Retinal pigment epithelial cell (primary cell): ENCODE measurements at places on chromosomes 6 and 20.

DNA sequence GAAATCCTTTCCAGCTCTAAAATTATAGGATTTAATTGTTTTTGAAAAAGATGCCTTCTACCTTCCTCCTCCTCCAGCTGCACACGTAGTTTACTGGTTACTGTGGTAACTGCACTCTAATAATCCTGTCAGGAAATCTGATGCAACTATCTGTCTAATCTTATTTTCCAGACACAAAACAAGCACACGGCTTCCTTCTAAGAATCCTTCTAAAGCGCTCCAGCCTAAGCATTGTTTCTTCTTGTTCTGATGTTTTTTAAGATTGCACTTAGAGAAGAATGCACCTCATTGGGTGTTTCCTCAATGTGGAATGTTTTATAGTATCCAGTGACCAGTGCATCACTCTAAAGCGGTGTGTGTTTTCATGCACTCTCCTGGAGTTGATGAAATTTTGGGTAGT, 63.6 kb downstream of the CARMIL1 start:
- peak; percentile 38 for DNase-seq

DNA sequence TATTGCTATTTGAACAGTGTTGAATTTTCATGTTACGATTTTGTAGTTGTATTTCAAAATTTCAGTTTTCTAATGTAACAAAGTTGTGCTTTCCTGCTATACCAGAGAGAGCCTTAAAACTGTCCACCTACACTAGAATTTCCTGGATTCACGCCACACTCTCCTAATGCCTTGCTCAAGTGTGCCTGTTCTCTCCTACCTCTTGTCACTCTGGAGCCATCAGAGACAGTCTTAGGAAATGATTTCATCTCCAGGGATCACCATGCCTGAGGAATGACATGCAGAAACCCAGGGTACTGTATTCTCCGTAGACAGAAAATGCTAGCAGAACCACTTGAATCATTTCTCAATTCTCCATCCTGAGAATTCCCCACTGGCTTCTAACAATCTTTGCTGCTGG, 667.6 kb downstream of the KIF16B start:
- no peak for DNase-seq

DNA sequence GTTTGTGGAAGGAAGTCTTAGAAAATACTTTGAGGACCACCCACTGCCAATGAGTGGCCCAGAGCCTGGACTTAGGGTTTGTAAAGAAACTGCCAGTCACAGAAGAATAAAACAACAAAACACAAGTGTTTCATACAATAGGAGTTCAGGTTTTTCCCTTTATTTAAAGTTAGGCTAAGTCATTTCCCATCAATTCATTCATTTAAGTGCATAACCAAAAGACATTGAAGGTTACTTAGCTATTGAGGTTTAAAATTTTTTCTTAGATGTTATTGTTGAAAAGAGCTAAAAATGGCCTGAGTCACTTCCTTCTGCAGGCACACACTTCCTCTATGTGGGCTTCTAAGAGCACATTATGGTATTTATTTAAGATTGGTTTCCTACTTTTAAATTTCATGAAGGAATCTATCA, 54.2 kb downstream of the ARMC2 start:
- DNase-seq, result no peak

- DNase-seq, result no peak
These were observed 7.1 kb downstream of the CALHM6 start for GRCh38 chr6:116468293-116468692.

DNA sequence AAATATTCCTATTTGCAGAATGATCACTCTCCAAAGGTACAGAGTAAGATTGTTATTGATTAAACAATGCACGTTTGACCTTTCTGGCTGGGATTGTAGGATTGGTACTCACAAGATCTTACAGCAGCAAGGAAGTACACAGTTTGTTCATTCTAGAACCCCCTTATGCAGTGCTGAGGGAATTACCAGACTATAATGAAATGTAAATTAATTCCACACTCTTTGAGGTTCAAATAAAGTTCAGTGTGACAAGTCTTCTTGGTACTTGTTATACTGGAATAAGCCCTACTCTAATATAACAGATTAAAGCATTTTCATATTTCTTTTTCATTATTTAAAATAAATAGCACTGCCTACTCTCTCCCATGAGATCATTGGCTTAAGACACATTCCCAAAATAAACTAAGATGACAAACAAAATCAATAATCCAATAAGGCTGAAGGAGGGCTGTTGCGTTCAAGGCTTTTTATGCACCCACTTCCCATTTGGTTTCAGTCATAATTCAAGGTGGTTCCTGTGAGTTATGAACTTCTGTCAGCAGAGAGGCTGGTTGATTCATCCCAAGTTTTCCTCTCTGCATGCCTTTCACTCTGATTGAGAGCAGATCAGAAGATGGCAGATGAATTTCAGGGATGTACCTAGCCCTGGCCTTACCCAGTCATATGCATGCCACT, 881.5 kb downstream of the C6orf118 start:
- no peak for DNase-seq

DNA sequence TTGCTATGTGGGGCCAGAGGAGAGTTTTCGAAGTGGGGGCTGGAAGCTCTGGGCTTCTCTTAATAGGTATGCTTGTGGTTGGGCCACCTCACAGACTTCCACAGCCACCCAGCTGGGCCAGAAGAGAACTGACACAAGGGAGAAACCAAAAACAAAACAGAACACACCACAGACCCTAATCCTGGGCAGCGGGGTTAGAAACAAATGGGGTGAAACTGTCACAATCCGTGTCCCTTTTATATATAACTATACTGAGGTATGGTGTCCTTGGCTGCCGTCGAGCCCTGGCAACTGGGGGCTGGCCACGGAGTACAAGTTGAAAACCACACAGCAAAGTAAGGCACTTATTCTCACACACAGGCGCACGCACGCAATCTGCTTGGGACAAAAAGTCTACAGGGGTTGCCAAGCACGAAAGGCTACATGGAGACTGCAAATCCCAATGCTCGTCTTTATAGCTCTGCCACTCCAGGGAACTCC, 78.3 kb downstream of the TRAM2 start:
- no peak for DNase-seq

DNA sequence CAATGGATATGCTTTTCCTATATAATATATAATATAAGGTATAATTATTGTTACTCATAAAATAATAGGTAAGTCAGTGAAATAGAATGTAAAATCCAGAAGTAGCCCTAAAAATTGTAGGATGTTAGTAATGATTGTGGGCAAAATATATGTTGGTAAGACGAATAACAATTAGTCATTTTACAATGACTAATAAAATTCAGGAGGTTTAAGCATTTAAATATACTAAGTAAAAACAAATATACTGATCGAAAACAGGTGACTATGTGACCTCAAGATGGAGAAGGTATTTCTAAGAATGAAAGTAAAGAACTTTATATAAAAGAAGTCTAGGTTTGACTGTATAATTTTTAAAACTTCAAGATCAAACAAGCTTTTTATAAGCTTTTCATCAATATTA, 28.9 kb downstream of the FUCA2 start:
- DNase-seq, result no peak

DNA sequence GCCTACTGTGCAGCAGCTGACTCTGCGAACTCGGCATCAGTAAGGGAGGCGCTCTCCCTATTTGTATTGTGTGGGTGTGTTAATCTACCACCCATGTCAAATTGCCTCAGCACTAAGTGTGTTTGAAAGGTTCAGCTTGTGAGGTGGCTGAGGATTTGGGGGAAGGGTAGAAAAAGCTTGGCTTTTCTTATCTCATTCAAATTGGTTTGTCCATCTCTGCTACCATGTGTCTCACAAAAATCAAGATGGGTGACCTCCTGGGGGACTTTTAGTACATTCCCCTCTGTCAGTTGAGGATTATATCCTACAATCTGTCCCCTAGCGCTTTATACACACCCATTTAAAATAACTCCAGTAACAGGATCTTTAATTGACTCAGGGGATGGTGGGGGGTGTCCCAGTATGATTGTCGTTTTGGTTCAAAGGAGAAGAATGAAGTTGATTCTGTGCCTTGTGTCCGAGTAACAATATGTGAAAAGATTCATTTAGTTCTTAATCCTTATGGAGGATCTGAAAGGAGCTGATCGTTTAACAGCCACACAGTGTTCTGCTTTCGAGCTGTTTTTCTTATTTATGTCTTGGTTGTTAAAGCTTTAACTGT, 609.6 kb downstream of the PKHD1 start:
- no peak for DNase-seq

GRCh38 chr6:24721461-24722215, 2.7 kb upstream of the C6orf62 start:
- DNase-seq, result no peak

- DNase-seq, result no peak
These were observed 311.7 kb upstream of the PLCB4 start for GRCh38 chr20:8757146-8757545.

DNA sequence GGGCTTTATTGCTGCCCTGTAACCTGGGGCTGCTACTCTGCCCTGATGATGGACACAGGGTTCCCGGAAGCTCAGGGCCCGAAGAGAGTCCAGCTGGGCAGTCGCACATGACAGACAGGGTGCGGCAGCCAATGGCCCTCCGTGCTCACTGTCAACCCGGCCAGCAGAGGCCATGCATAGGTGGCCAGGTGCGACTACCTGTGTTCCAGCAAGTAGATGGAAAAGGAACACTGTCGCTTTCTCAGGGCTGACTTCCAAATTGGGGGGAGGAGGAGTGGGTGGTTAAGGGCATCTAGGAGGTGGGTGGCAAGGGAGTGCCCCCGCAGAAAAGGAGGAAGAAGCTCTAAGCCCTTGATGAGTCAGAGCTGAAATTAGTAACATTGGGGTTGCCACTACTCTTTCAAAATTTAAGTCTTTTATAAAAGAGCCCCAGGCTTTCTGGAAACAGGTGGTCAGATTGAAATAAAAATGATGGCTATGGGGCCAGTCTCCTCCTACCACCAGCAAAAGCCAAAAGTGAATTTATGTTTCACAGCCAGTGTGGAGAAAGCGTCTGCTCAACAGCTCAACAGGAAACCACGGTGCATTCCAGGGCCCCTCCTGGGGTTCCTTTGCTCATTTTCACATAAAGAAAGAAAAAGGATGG, 2.3 kb upstream of the RAMACL start:
- DNase-seq, result no peak

DNA sequence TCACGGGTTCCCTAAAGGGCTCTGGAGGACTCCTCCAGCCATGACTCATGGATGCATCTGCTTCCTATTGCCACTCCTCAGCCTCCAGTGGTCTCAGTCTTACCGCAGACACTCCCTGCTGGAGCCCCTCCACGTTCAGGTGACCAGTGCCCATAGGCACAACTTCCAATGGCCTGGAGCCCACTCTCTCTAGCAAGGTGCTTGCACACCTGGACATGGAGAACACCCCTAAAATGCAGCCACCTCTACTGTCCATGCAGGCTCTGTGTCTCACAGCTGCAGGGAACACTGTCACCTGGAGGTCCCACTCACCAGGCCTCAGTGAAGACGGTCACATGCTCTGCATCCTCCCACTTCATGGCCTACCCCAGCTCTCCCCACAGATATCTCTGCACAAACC, 36.0 kb downstream of the HUS1B start:
- DNase-seq, result no peak
